Right atrium auricular region (tissue), 2 donors: ENCODE measurements at places on chromosomes 2 and 18. TPM values are rescaled to one million over a fixed set of nuclear protein-coding genes. Genes with fewer than 3 reads are reported as not detected.

The CRACDL gene
- 7.4 TPM for total RNA-seq

The STON1 gene
- total RNA-seq = 6.4 TPM

The MARCHF4 gene
- 0.08 TPM for total RNA-seq

The TRIM43B gene
- not detected for total RNA-seq

The C18orf54 gene
- total RNA-seq = 0.41 TPM

The CXCR1 gene
- total RNA-seq = 0.51 TPM

DNA sequence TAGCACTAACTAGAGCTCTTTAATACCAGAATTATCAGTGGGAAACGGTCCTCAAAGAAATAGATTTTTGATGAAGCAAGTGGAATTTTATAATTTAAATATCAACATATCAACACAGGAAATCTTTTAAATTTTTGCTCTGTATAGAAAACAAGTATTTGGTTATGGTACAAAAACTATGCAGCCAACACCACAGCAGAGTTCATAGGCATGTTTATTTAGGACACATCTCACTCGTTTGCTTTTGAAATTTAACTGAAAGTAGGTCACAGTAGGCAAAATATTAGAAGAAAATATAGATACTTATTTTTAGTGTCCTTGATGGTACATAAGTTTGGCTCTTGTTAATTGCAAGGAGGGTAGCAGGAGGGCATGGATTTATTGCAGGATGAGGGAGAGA is 34.3 kb upstream of the TANC1 start:
- H3K27ac ChIP-seq = no peak overlapping the region
- no peak overlapping the region for H3K4me3 ChIP-seq
- no peaks in the 10 kb centered on the region for H3K4me1 ChIP-seq
- DNase-seq = no peak
- H3K27me3 ChIP-seq = no peaks in the 10 kb centered on the region

DNA sequence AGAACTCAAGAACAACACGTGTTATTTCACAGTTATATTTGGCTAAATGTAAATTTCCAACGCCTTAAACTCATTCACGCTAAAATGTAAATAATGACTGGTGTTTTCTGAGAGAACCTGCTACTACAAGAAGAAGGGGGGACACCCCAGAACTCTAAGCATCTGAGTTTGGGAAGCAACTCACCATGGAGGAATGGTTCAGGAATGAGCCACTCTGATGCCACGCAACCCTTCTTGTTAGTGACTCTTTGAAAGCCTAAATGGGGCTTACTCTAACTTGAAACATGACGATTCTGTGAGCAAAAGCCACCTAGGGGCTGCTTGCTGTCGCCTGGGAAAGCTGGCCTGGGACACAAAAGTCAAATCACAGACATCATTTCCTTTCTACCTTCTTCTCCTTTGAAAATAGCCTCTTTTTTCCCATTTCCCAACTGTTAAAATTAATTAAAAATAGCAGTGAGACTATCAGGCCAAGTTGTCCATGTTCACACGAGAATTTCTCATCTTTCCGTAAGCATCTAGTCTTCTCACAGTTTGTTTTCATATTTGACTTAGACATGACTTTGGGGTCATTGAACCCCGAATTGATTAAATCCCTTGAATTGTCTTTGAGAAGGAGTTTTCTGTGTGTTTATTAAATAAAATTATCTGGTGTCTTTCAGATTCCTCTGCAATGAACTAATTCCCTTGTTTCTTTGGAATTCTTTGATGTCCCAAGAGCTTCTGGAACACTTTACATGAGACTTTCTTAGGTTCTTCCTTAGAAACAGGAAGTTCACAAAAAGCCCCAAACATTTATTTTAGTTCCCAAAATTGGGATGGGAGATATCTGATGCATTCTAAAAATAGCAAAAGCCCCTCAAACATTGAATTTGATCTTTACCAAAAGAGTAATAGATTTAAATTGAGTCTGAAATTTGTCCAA is 75.5 kb upstream of the CABLES1 start:
- no peaks in the 10 kb centered on the region for H3K4me1 ChIP-seq
- no peak overlapping the region for H3K4me3 ChIP-seq
- no peaks in the 10 kb centered on the region for H3K36me3 ChIP-seq
- no peak for DNase-seq

DNA sequence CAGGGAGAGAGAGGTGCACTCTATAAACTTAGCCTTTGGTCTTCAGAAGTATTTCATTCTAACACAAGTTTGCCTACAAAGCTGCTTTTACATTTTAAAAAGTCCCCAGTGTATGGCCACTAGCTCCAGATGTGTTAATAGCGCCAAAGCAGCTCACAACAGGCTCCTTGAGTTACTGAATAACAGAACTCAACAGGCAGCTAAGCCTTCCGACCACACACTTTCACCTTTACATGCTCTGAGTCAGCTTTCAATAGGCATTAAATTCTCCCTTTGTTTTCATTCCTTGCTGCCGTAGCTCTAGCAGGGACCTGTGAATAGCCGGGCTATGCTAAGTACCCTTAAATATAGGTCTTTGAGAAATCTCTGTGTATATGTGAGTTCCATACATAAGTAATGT is 262.8 kb upstream of the PARD3B start:
- H3K27ac ChIP-seq = no peak overlapping the region
- H3K4me1 ChIP-seq = no peaks in the 10 kb centered on the region
- H3K4me3 ChIP-seq = no peak overlapping the region
- no peak for DNase-seq
- H3K27me3 ChIP-seq = no peaks in the 10 kb centered on the region

DNA sequence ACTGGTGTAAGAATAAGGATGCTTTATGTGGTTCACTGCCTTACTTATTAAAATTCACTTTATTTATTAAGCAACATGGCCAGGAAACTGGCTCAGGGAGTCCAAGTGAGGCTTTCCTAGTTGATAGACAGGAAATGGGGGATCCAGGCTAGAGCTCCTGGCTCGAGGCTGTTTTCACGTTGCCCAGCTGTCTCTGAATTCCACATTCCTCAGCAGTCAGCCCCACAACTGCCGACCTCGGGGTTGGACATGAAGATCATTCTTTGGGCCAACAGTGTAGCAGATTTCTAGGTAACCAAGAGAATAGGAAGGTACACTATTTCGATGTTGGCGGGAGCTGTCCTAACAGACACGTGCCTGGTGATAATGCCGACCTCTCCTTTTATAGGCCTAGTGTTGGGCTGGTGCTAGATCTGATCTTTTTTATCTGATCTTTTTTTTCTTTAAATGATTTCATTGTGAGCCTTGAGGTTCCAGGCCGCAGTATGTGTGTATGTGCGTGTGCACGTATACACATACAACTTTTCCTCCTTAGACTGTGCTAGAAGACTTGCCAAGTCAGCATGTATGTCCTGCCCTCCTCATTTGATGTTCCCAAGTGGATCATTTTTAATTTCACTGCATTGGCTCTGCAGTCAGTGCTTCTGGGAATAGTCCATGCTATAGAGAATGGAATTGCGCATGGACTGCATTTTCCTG is 103.5 kb downstream of the CABLES1 start:
- H3K4me3 ChIP-seq = no peak overlapping the region
- H3K36me3 ChIP-seq = no peaks in the 10 kb centered on the region
- no peak for DNase-seq
- H3K4me1 ChIP-seq = peaks cover 22% of the 10 kb centered on the region

GRCh38 chr2:37563375-37564015 is 107.9 kb downstream of the CDC42EP3 start:
- no peak overlapping the region for H3K4me3 ChIP-seq
- H3K36me3 ChIP-seq = no peaks in the 10 kb centered on the region
- H3K27ac ChIP-seq = no peak overlapping the region
- H3K27me3 ChIP-seq = no peaks in the 10 kb centered on the region
- peaks cover 23% of the 10 kb centered on the region for H3K4me1 ChIP-seq

GRCh38 chr2:60482222-60482621 is 71.2 kb downstream of the BCL11A start:
- H3K27ac ChIP-seq = no peak overlapping the region
- no peaks in the 10 kb centered on the region for H3K36me3 ChIP-seq
- H3K27me3 ChIP-seq = no peaks in the 10 kb centered on the region
- DNase-seq = no peak
- H3K4me1 ChIP-seq = no peaks in the 10 kb centered on the region
